ENCODE measurements at places on chromosomes 12 and 14. TPM values are rescaled to one million over a fixed set of nuclear protein-coding genes. Genes with fewer than 3 reads are reported as not detected.
A peak's percentile ranks its signal among the peaks of the same experiment; 100 is the strongest.

DNA sequence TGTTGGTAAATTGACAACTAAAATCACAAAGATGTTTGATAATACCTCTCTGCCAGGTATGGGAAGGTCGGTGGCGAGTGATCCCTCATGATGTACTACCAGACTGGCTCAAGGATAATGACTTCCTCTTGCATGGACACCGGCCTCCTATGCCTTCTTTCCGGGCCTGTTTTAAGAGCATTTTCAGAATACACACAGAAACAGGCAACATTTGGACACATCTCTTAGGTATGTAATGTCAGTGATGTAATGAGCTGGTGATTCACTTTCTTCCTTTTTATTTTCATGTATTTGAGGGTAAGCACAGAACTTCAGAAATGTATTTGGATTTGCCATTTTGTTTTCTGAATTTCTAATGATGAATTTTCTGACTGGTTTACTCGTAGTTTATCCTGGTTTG lies 42.6 kb upstream of the LRTM2 start:
- H3K4me3 ChIP-seq: no peak overlapping the region
- H3K4me1 ChIP-seq: peaks cover 52% of the 10 kb centered on the region
- DNase-seq: no peak

GRCh38 chr14:61499991-61500390 lies 178.6 kb downstream of the PRKCH start:
- peaks cover 23% of the 10 kb centered on the region for H3K4me1 ChIP-seq
- no peak overlapping the region for H3K27ac ChIP-seq
- no peak overlapping the region for H3K4me3 ChIP-seq

- no peaks in the 10 kb centered on the region for H3K36me3 ChIP-seq
- H3K27ac ChIP-seq: peak overlapping the region; percentile 99
- H3K4me1 ChIP-seq: peaks cover 43% of the 10 kb centered on the region
- no peak for DNase-seq
- H3K4me3 ChIP-seq: peak overlapping the region; percentile 93
Observed at GRCh38 chr14:77023001-77023996, 5.2 kb downstream of the IRF2BPL start.

GRCh38 chr14:74645244-74645643 lies 33.2 kb upstream of the LTBP2 start:
- no peak overlapping the region for H3K4me3 ChIP-seq
- peaks cover 20% of the 10 kb centered on the region for H3K4me1 ChIP-seq
- H3K27me3 ChIP-seq: no peaks in the 10 kb centered on the region
- no peak overlapping the region for H3K27ac ChIP-seq

DNA sequence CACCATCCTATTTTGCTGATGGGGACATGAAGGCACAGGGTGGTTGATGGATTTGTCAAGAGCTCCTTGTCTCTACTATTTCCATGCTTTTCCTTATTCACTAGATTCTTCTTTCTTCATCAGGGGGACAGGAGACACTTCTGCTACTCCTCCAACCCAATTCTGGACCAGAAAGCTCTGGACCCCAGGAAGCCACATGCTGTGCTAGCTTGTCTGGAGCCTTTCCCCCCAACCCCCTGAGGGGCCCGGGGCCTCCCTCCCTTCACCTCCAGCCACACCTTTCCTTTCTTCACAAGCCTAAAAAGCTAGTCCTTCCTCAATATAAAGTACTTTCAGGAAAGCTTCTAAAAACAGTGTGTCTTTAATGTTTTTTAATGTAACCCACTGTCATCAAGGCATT lies 75.1 kb upstream of the CAPRIN2 start:
- H3K27ac ChIP-seq: no peak overlapping the region
- H3K36me3 ChIP-seq: no peaks in the 10 kb centered on the region
- no peaks in the 10 kb centered on the region for H3K4me1 ChIP-seq

- H3K4me1 ChIP-seq: no peaks in the 10 kb centered on the region
- no peaks in the 10 kb centered on the region for H3K36me3 ChIP-seq
- H3K4me3 ChIP-seq: no peak overlapping the region
- H3K27ac ChIP-seq: no peak overlapping the region
- H3K27me3 ChIP-seq: peaks cover 31% of the 10 kb centered on the region
Observed at GRCh38 chr12:112599871-112600270, 181.1 kb downstream of the PTPN11 start.

TCL1B gene
- not detected for total RNA-seq

STON2 gene
- 8.7 TPM for total RNA-seq

Measured in esophagus muscularis mucosa (tissue), 4 donors.